ENCODE measurements at places on chromosomes 2 and 18.

DNA sequence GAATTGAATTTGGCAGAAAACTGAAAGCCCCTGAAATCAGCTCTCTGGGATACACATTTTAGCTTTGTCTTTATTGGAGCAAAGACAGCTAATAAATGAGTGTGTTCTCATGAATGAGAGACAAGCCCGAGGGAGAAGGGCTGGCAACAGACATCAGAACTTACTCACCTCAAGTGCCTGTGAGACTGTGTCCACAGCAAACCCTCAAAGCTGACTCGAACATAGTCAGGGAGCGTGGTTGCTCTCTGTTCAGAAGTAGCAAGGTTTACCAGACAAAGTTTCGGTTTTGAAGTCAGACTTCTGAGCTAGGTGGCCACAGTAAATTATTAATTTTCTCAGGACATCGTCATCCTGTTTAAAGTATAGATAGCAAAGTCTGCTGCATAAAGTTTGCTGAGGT lies 207.9 kb downstream of the CMPK2 start:
- H3K36me3 ChIP-seq: no peaks in the 10 kb centered on the region
- H3K4me3 ChIP-seq: no peak overlapping the region
- H3K27me3 ChIP-seq: no peaks in the 10 kb centered on the region
- H3K4me1 ChIP-seq: no peaks in the 10 kb centered on the region

DNA sequence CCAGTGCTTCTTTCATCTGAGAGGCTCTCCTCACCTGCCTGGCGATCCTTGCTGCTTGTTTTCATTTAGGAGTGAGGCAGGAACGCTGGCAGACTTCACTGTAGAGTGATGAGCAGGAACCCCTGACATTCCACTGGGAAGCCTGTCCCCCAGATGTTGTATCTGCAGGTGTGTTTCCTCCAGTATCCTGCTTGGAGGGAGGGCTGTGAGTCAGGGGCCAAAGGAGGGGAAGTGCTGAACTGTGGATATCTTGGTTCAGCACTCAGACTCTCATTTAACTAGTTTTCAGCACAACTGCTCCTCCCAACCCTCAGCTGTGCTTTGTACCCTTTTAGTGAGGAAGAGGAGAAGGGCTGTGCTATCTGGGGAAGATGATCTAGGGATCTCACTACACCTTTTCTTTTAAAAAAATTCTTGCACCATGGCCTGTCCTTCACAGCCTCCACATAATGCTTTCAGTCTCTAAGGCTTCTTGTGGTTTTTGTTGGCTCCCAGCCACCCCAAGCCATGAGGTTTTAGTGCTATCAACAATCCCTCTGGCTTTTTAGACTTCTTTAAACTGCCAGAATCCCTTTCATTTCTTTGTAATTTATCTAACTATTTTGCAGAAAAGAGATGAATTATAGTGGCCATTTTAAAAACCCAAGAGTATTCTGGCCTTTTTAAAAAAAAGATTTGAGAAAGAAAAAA lies 11.2 kb downstream of the ANKAR start:
- H3K36me3 ChIP-seq: no peaks in the 10 kb centered on the region
- H3K4me3 ChIP-seq: no peak overlapping the region
- peak overlapping the region; percentile 13 for H3K27ac ChIP-seq
- peaks cover 9% of the 10 kb centered on the region for H3K4me1 ChIP-seq
- no peaks in the 10 kb centered on the region for H3K27me3 ChIP-seq

DNA sequence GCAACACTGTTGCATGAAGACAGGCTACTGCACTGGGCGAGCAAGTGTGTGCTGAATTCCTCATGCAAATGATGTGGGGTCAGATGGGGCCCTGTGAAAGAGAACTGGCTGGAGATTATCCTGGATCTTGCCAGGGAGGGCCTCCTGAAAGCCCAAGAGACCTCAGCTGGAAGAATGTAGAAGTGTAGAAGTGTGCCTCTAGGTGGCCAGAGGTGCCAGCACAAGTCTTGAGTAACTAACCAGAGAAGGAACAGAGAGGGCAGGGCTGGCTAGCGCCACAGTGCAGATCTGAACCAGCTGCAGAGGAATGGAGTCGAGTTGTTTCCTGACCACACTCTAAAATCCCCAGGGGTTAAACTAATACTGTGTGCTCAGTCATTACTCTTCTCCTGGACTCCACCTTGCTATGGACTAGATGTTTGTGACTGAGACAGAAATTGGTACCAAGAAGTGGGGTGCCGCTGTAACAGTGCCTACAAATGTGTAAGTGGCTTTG lies 399.3 kb downstream of the LRATD1 start:
- no peaks in the 10 kb centered on the region for H3K4me1 ChIP-seq
- no peak overlapping the region for H3K4me3 ChIP-seq
- no peak overlapping the region for H3K27ac ChIP-seq
- no peak for DNase-seq
- no peaks in the 10 kb centered on the region for H3K36me3 ChIP-seq

DNA sequence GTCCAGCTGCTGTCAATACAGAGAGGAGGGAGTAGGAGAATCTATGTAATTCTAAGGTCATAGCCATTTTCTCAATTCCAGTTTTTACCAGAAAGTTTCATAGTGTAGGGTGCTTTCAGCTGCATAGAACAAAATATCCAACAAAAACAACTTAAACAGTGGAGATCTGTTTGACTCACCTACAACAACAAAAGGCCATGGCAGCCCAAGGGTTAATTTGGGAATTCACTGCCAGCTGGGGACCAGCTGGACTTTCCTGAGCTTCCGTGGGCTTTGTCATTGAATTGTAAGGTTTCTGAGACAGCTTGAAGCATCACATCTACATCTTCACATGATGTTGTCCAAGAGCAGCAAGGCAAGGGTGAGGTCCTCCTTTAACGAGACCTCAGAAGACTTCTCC lies 512.7 kb downstream of the IRS1 start:
- no peaks in the 10 kb centered on the region for H3K36me3 ChIP-seq
- no peaks in the 10 kb centered on the region for H3K27me3 ChIP-seq
- H3K27ac ChIP-seq: no peak overlapping the region
- no peak for DNase-seq

- no peak overlapping the region for H3K4me3 ChIP-seq
- H3K27ac ChIP-seq: no peak overlapping the region
- H3K4me1 ChIP-seq: no peaks in the 10 kb centered on the region
- no peak for DNase-seq
Observed at GRCh38 chr2:15890936-15891905, 49.1 kb upstream of the MYCN start.

- H3K4me1 ChIP-seq: no peaks in the 10 kb centered on the region
- DNase-seq: no peak
- H3K4me3 ChIP-seq: no peak overlapping the region
- no peak overlapping the region for H3K27ac ChIP-seq
- H3K27me3 ChIP-seq: peaks cover 5% of the 10 kb centered on the region
- H3K36me3 ChIP-seq: no peaks in the 10 kb centered on the region
Observed at GRCh38 chr2:60116161-60116875, 437.1 kb downstream of the BCL11A start.

- H3K4me3 ChIP-seq: peak overlapping the region; percentile 29
- DNase-seq: no peak
- peak overlapping the region; percentile 84 for H3K27ac ChIP-seq
Observed at GRCh38 chr18:48702346-48703027, 163.7 kb downstream of the CTIF start.

- peak overlapping the region; percentile 34 for H3K27ac ChIP-seq
- H3K4me1 ChIP-seq: peaks cover 4% of the 10 kb centered on the region
- DNase-seq: no peak
- H3K27me3 ChIP-seq: peaks cover 15% of the 10 kb centered on the region
- no peak overlapping the region for H3K4me3 ChIP-seq
Observed at GRCh38 chr2:91477731-91478672, 2786.5 kb downstream of the RPIA start.

DNA sequence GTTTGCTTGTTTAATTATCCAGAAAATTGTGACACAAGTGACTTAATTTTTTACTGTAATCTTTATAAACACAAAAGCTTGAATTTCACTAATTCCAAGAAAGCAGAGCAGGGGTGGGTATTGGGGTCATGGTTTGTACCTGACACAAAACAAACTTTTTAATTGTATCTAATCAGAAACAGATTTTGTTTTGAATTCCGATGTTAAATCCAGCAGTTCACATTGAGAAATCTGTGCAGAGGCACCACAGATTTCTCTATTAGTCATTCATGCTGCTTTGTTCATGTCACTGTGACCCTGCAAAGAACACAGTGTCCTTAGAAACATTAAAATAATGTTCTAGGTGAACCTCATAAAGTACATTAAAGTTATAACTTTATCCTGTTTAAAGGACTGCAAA lies 443.4 kb downstream of the NYAP2 start:
- H3K4me3 ChIP-seq: no peak overlapping the region
- H3K4me1 ChIP-seq: no peaks in the 10 kb centered on the region
- no peak overlapping the region for H3K27ac ChIP-seq
- no peaks in the 10 kb centered on the region for H3K36me3 ChIP-seq
- H3K27me3 ChIP-seq: no peaks in the 10 kb centered on the region
- DNase-seq: no peak

- H3K4me3 ChIP-seq: no peak overlapping the region
- H3K4me1 ChIP-seq: peaks cover 22% of the 10 kb centered on the region
- H3K27ac ChIP-seq: no peak overlapping the region
- H3K27me3 ChIP-seq: no peaks in the 10 kb centered on the region
Observed at GRCh38 chr2:7604456-7604855, 687.2 kb downstream of the RNF144A start.

DNA sequence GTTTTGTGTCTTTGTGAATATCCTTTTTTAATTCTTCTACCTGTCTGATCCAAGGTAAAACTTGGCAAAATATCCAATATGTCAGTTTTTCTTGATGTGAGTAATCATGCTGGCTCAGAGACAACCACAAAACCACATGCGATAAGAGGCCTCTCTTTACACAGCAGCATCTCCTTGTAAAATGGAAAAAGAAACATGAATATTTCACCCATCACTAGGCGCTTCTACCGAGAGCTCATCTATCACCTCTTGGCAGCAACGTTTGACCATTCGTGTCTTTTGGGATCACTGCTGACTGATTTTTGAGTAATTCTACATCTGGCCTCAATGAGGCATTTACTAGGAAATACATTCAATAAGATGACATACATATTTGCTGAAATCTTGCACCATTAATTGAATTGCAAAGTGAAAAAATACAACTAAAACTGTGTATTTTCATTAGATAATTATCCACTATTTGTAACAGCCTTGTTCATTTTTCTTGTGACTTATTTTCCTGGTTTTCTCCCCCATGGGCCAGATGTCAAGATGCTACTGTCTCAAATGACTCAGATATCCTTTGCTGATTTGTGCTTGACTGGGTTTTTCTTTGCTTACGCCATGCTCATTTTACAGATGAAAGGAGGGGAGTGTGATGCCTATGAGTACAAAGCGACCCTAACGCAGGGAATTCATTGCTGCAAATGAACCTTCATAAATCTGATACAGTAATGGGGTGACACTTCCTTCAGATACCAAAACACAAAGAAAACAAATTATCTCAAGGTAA lies 467.5 kb downstream of the FBXO15 start:
- H3K27me3 ChIP-seq: no peaks in the 10 kb centered on the region
- no peak overlapping the region for H3K27ac ChIP-seq

DNA sequence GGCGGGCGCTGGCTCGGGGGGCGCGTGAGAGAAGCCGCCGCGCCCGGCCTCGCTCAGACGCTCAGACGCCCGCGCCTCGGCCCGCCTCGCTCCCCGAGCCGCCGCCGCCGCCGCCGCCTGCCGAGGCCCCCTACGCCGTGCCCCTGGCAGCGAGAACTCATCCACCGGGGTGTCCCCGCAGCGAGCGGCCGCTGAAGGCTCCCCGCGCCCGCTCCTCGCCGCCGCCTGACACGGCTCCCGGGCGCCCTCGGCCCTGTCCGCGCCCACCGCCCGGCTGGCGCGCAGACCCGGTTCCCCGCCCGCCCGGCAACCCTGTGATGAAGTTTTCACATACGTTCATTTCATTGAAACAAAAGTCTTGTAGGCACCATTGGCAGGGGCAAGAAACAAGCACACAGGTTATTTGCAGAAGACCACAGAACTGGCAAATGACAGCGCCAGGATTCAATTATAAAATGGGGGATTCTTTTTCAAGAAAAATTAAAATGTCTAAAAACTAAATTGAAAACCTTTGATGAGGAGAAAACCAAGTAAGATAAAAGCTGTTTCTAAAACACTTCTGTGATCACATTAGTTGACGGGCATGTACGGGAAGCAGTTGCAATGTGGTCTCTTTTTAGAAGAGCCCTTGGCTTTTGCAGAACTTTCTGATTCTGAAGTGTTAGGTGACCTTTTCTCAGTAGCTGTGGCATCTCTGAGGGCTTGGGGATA lies 50.5 kb upstream of the TUBA3D start:
- peak overlapping the region; percentile 13 for H3K4me3 ChIP-seq
- no peak overlapping the region for H3K27ac ChIP-seq
- H3K27me3 ChIP-seq: peaks cover 65% of the 10 kb centered on the region
- no peak for DNase-seq
- no peaks in the 10 kb centered on the region for H3K36me3 ChIP-seq

GRCh38 chr18:51137891-51138290 lies 59.6 kb downstream of the MEX3C start:
- H3K27ac ChIP-seq: no peak overlapping the region
- H3K4me1 ChIP-seq: no peaks in the 10 kb centered on the region
- DNase-seq: no peak
- H3K27me3 ChIP-seq: no peaks in the 10 kb centered on the region

DNA sequence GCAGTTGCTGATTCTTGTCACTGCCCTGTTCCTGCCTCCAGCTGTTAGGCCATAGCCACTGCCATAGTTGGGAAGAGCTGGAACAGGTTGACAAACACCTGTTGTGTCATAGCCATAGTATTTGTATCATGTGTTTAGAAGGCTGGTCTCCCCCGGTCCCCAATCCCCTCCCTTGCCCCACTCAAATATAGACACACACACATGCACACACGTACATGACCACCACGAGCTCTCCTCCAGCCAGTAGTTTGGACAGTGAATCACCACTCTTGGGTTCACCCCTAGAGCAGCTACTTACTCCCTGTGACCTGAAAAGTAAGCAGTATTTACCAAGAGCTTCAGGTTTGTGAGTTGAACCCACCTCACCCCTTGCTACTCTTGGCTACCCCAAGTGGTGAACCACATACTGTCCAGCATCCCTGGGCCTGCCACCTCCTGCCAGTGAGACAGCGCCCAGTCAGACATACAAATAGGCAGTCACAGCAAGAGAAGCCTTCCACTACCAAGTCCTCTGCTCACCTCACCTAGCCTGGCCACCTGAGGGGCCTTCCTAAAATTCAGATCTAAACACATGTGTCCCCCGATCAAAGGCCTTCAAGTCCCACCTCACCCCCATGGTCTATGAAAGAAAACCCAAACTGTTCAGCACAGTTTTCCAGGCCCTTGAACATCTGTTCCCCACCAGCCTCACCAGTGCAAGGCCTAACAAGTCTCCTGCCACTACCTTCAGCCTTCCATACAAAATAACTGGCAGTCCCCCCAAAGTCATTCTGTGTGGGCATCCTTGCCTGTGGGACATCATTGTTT lies 7.1 kb downstream of the PCBP1 start:
- H3K27me3 ChIP-seq: no peaks in the 10 kb centered on the region
- H3K27ac ChIP-seq: peak overlapping the region; percentile 84
- H3K4me1 ChIP-seq: peaks cover 61% of the 10 kb centered on the region
- DNase-seq: no peak
- H3K36me3 ChIP-seq: peaks cover 27% of the 10 kb centered on the region
- H3K4me3 ChIP-seq: peak overlapping the region; percentile 70

- no peak overlapping the region for H3K4me3 ChIP-seq
- H3K36me3 ChIP-seq: no peaks in the 10 kb centered on the region
- DNase-seq: no peak
- H3K4me1 ChIP-seq: no peaks in the 10 kb centered on the region
- no peaks in the 10 kb centered on the region for H3K27me3 ChIP-seq
Observed at GRCh38 chr2:155080373-155080772, 381.9 kb downstream of the KCNJ3 start.

All from activated CD8-positive, alpha-beta T cell treated with anti-CD3 and anti-CD28 coated beads, Interleukin-2, amount 10 ng/mL, durations not matched to agents 7 days and 5 days (primary cell).